ENCODE measurements at places on chromosomes 1 and 21. TPM values are rescaled to one million over a fixed set of nuclear protein-coding genes. Genes with fewer than 3 reads are reported as not detected.

FMO4 gene
- 1.7 TPM for total RNA-seq

DNA sequence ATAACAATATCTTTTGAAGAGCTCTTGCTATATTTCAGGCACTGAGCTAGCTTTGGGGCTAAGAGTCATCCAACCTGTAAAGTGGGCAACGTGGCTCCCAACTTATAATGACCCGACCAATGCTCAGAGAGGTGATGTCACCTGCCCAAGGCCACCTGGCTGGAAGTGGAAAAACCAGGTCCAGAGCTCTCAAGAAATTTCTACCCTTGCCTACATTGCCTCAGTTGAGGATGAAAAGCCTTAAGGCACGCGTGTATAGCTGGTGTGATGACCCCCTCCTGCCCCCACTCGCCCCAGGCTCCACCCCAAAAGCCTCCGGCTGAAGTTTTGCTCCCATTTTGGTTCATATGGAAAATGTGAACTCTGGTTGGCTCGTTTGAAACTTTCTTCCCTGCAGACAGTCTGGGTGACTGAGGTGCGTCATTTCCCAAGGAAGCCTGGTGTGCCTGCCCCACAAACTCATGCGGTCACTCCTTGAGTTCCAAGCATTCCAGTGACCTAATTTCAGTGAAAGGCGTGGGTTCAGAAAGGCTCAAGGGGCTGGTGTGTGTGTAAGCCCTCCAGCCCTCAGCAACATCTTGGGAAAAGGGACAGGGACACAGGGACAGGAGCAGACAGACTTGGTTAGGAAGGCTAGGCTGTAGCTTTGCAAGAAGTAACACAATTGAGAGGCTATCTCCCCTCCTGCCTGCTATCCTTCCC is 20.5 kb downstream of the HTR1D start:
- DNase-seq = no peak
- H3K36me3 ChIP-seq = no peaks in the 10 kb centered on the region
- no peaks in the 10 kb centered on the region for H3K4me1 ChIP-seq
- H3K27ac ChIP-seq = no peak overlapping the region
- no peak overlapping the region for H3K4me3 ChIP-seq
- no peaks in the 10 kb centered on the region for H3K27me3 ChIP-seq

GRCh38 chr1:25562928-25563283 is 19.5 kb downstream of the LDLRAP1 start:
- peaks cover 69% of the 10 kb centered on the region for H3K4me1 ChIP-seq
- H3K4me3 ChIP-seq = no peak overlapping the region

- H3K4me1 ChIP-seq = no peaks in the 10 kb centered on the region
- DNase-seq = no peak
- no peak overlapping the region for H3K4me3 ChIP-seq
- H3K27me3 ChIP-seq = no peaks in the 10 kb centered on the region
- no peaks in the 10 kb centered on the region for H3K36me3 ChIP-seq
Measured at GRCh38 chr21:42423197-42423675, 19.5 kb downstream of the UBASH3A start.

GRCh38 chr1:16181887-16182719 is 26.2 kb upstream of the EPHA2 start:
- peak; percentile 96 for DNase-seq
- peak overlapping the region; percentile 82 for H3K27ac ChIP-seq
- peak overlapping the region; percentile 10 for H3K4me3 ChIP-seq
- no peaks in the 10 kb centered on the region for H3K27me3 ChIP-seq
- no peaks in the 10 kb centered on the region for H3K36me3 ChIP-seq
- H3K4me1 ChIP-seq = peaks cover 60% of the 10 kb centered on the region

DNA sequence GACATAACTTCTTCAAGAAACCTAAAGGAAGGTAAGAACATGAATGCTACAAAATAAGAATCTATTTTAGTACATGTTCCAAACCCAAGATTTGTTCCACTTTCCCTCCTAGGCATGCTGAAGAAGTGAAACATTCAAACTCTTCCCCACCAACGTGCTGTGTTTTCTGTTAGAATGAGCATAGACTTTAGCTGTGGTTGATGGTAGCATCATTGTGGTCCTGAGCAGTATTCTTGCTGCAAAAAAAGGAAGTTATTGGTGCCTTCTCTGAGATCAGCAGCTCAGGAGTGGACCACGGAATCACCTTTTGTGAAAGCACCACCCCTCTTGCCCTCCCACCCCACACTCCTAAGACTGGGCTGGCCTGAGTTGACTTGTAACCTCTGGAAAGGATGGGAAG is 100.4 kb upstream of the POGK start:
- no peak for DNase-seq
- no peaks in the 10 kb centered on the region for H3K27me3 ChIP-seq
- H3K4me3 ChIP-seq = no peak overlapping the region
- no peak overlapping the region for H3K27ac ChIP-seq
- no peaks in the 10 kb centered on the region for H3K4me1 ChIP-seq

GRCh38 chr21:18153063-18153462 is 91.6 kb upstream of the CHODL start:
- no peaks in the 10 kb centered on the region for H3K4me1 ChIP-seq
- no peaks in the 10 kb centered on the region for H3K27me3 ChIP-seq
- no peak for DNase-seq
- no peaks in the 10 kb centered on the region for H3K36me3 ChIP-seq
- no peak overlapping the region for H3K27ac ChIP-seq

DNA sequence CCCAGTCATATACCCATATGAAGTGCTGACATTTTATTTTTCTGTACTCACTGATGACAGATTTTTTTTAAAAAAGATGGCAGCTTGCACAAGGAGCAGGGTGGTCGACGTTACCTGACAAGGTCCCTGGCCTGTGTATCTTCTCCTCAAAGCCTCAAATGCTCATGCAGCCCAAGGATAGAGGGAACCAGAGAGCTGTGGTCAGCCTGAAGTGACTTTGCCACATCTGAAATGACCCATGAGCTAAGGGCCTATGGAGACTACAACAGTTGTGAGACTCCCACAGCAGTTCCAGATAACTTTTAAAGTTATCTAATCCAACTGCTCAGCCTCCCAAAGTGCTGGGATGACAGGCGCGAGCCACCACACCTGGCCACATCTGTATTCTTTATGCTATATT is 131.1 kb downstream of the GLUL start:
- H3K4me1 ChIP-seq = peaks cover 9% of the 10 kb centered on the region
- H3K27ac ChIP-seq = no peak overlapping the region
- H3K27me3 ChIP-seq = no peaks in the 10 kb centered on the region
- DNase-seq = no peak

ITLN2 gene
- not detected for total RNA-seq

GRCh38 chr1:240245629-240246020 is 153.9 kb downstream of the FMN2 start:
- H3K27me3 ChIP-seq = no peaks in the 10 kb centered on the region
- no peaks in the 10 kb centered on the region for H3K36me3 ChIP-seq
- H3K4me3 ChIP-seq = no peak overlapping the region
- H3K27ac ChIP-seq = no peak overlapping the region
- H3K4me1 ChIP-seq = no peaks in the 10 kb centered on the region

GRCh38 chr1:107432108-107432507 is 291.3 kb downstream of the NTNG1 start:
- no peak overlapping the region for H3K4me3 ChIP-seq
- no peak overlapping the region for H3K27ac ChIP-seq
- no peaks in the 10 kb centered on the region for H3K36me3 ChIP-seq
- no peaks in the 10 kb centered on the region for H3K27me3 ChIP-seq

GRCh38 chr1:47710329-47711071 is 272.7 kb downstream of the FOXD2 start:
- H3K27ac ChIP-seq = no peak overlapping the region
- H3K4me1 ChIP-seq = peaks cover 33% of the 10 kb centered on the region
- no peaks in the 10 kb centered on the region for H3K36me3 ChIP-seq
- peaks cover 92% of the 10 kb centered on the region for H3K27me3 ChIP-seq
- no peak for DNase-seq
- peak overlapping the region; percentile 50 for H3K4me3 ChIP-seq

ACKR1 gene
- 315 TPM for total RNA-seq

DNA sequence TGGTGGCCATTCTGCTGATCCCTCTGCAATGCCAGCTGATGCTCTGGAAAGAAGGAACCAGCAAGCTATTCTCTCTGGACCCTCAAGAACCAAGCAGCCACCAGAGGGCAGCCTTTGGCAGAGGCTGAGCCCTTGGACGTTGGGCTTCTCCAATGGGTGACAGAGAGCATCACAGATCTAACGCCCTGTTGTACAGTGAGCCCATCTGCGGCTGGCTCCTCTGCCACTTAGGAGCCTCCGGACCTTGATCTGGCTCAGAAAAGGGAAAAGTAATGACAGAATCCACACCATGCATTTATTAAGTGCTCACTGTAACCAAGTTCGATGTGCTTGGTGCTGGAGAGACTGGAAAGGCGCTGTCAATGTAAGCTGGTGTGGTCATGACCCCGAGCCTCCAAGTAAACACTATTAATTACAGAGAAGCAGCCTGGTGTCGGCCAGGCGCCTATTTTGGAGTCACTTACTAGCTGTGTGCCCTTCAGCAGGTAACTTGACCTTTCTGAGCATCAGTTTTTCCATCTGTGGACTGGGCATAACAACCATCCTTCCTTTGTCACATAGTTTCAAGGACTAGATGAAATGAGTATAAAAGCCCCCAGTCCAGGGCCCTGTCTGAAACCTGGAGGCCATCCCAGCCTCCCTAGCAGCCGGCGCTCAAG is 34.9 kb downstream of the ECE1 start:
- H3K4me3 ChIP-seq = no peak overlapping the region
- peak; percentile 97 for DNase-seq
- peaks cover 50% of the 10 kb centered on the region for H3K4me1 ChIP-seq
- no peaks in the 10 kb centered on the region for H3K27me3 ChIP-seq
- H3K27ac ChIP-seq = peak overlapping the region; percentile 85

DNA sequence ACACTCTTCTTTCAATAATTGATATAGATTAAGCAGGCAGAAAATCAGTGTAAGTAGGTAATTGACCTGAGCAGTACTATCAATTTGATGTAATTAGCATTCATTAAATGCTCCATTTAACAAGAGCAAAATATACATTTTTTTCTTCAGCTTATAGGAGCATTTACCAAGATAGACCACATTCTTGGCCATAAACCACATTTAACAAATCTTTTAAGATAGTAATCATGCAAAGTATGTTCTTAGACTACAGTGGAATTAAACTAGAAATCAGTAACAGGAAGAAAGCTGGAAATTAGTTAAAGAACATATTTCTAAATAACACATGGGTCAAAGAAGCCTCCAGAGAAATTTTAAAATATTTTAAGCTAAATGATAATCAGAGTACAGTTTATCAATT is 8.7 kb upstream of the PRKACB start:
- no peaks in the 10 kb centered on the region for H3K36me3 ChIP-seq
- no peaks in the 10 kb centered on the region for H3K4me1 ChIP-seq
- no peak for DNase-seq
- H3K27me3 ChIP-seq = no peaks in the 10 kb centered on the region

DNA sequence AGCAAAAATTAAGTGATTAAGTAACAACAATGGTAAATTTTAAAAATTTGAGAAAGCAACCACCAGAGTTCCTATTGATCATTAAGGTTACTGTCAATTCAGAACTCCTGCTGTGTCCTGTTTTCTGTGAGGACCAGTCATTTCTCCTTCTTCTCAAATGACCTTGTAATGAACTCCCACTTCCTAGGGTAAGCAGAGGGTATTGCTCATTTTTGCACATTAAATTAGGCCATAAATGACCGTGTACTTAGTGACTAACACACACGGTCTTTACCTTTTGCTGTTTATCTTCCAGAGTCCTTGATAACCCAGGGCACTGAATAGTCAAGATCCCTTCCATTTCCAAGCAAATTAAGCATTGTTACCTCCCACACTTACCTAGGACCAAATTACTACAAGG is 227.5 kb upstream of the LYPLAL1 start:
- H3K36me3 ChIP-seq = no peaks in the 10 kb centered on the region
- no peak overlapping the region for H3K27ac ChIP-seq
- no peaks in the 10 kb centered on the region for H3K4me1 ChIP-seq
- no peak overlapping the region for H3K4me3 ChIP-seq

GJA5 gene
- total RNA-seq = 10.3 TPM

GRCh38 chr1:50252196-50252595 is 143.5 kb downstream of the ELAVL4 start:
- H3K4me1 ChIP-seq = no peaks in the 10 kb centered on the region
- no peak overlapping the region for H3K27ac ChIP-seq
- no peak overlapping the region for H3K4me3 ChIP-seq
- no peak for DNase-seq

LCE1D gene
- not detected for total RNA-seq

- no peak for DNase-seq
- H3K27ac ChIP-seq = no peak overlapping the region
- no peaks in the 10 kb centered on the region for H3K27me3 ChIP-seq
- no peak overlapping the region for H3K4me3 ChIP-seq
- H3K36me3 ChIP-seq = no peaks in the 10 kb centered on the region
- no peaks in the 10 kb centered on the region for H3K4me1 ChIP-seq
Measured at GRCh38 chr1:30461640-30462039, 261.7 kb downstream of the MATN1 start.

PADI3 gene
- not detected for total RNA-seq

GRCh38 chr1:220274251-220274855 is 2.1 kb upstream of the RAB3GAP2 start:
- no peak for DNase-seq
- H3K4me3 ChIP-seq = no peak overlapping the region
- peaks cover 30% of the 10 kb centered on the region for H3K4me1 ChIP-seq
- H3K27ac ChIP-seq = no peak overlapping the region
- no peaks in the 10 kb centered on the region for H3K27me3 ChIP-seq
